NB4 (cell line): ENCODE measurements at places on chromosomes 1 and 21.

DNA sequence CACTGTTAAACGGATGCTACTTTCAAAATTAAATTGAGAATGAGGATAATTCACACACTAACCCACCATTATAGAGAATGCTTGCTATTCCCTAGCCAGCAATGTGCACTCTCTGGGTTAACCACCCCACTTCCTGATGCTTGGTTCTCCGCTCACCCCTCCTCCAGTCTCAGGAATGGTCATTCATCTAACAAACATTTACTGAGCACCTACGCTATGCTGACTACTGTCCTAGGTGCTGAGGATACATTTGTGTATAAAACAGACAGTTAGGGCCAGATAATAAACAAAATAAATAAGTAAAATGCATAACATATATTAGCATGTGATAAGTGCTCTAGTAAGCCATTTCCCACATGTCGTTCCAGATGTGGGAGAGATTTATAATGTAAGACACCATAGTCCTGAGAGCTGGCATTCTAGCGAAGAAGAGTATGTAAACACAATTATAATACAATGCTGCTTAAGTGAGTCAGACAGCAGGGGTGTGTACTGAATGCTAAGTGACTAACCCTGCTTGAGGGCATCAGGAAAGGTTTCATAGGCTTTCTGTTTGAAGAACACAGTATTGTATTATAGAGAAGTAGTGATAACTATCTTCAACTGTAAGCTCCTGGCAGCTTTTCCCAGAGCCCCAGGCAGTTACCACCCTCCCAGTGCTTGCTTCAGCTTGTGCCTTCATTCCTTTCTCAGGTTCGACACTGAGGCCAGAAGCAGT, 126.7 kb upstream of the CACHD1 start:
- no peak for DNase-seq

GRCh38 chr1:202230061-202230938, 36.7 kb downstream of the LGR6 start:
- no peak for DNase-seq

DNA sequence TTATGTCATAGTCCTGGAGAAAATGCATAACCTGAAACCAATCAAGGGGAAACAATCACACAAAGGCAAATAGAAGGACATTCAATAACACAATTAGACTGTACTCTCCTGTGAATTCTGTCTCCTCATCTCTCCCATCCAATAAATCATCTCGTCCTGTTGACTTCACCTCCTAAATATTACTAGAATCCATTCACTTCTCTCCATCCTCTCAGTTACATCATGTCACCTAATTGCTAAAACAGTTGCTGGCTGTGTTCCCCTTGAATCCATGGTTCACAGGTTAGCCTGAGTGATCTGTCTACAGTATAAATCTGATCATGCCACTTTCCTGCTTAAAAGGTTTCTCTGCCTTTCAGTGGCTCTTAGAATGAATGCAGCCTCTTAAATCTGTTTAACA, 220.2 kb downstream of the TGFB2 start:
- DNase-seq, result no peak

GRCh38 chr1:81678779-81679178, 122.0 kb upstream of the ADGRL2 start:
- DNase-seq, result no peak

DNA sequence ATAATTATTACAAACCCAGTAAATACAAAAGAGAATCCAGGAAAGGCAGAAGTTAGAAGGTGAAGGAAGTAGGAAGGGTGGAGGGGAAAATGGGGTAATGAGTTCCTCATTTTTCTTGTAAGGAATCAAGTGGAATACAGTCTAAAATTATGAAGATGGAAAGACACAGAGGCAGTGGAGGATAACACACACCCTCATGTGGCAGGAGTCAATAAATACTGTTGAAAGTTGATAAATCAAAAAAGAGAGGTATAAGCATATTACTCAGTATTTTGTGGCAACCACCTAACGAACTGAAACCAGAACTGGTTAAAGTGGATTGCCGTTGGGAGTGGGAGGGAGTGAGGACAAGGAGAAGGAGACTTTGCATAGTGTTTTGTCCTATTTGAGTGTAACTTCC, 78.6 kb upstream of the SLC44A3 start:
- DNase-seq, result peak; percentile 65

- no peak for DNase-seq
Measured at GRCh38 chr1:19547814-19548213, 62.5 kb upstream of the CAPZB start.

DNA sequence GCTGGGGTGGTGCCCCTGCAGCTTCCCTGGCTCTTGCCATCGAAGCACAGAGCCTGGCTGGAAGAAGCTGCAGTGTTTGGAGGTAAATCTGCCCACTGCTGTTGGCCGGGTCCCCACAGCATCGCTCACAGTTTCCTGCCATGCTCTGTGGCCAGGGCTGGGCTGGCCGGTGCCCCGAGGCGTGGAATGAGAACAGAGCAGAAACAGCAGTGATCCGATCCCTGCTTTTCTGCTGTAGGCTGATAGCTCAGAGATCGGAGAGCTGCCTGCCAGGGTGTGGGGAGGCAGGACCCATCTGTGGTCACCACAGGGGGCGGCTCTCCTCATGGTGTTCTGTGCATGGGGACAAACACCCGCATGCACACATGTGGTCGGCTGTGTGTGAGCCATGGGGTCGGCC, 11.5 kb downstream of the SLC45A1 start:
- no peak for DNase-seq

- DNase-seq, result peak; percentile 94
Measured at GRCh38 chr1:152036267-152037216, at the start of gene S100A11. Gene S100A11, minus strand, starts transcription at chr1:152037004. Its CDS starts 89 bp downstream, at chr1:152036915.

DNA sequence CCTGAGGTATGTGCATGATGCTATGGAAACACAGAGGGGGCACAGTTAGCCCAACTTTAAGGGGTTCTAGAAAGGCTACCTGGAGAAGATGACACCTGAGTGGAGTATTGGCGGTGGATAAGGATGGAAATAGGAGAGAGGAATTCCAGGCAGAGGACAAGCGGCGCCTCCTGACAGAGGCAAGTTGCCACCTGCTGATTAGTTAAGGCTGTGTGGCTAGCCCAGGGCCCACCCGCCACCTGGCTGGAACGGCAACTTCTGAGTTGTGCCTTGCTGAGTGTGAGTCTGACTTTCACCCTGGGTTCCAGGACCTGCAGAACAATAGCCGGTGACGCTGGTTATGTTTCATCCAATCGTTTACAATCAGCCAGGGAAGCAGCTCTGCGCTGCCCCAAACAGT, 126.9 kb upstream of the LMO4 start:
- no peak for DNase-seq

GRCh38 chr1:93587354-93587753, 94.3 kb downstream of the BCAR3 start:
- DNase-seq, result no peak

GRCh38 chr21:44260791-44261631, 686 bp downstream of the DNMT3L start:
- DNase-seq, result no peak

DNA sequence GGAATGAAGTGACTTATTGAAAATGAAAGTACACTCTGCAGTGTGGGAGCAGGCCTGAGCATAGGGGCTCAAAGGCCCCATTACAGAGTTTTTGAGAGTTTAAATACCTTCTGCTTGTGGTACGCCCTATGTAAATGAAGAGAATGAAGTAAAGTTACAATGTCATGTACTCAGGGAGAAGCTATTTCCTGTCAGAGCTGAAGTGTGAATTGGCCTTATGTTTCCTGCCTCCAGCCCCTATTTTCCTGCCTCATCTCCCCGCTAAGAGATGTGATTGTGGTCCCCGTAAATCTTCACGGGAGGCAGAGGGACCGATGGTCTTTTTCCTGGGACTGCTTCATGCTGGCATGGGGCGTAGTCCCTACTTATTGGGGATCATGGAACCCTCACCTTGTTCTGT, 2.5 kb upstream of the ZNF683 start:
- no peak for DNase-seq
